HFFc6 (cell line): ENCODE measurements at places on chromosomes 11 and 22. TPM values are rescaled to one million over a fixed set of nuclear protein-coding genes. Genes with fewer than 3 reads are reported as not detected.

GRCh38 chr22:33600113-33600512, 320.2 kb downstream of the LARGE1 start:
- peaks cover 1% of the 10 kb centered on the region; the same call in 1 of the 2 replicates for H3K27me3 ChIP-seq
- H3K4me3 ChIP-seq, result no peak overlapping the region
- H3K36me3 ChIP-seq, result peaks cover 14% of the 10 kb centered on the region
- no peak for DNase-seq
- H3K27ac ChIP-seq, result no peak overlapping the region
- no peaks in the 10 kb centered on the region for H3K4me1 ChIP-seq

DNA sequence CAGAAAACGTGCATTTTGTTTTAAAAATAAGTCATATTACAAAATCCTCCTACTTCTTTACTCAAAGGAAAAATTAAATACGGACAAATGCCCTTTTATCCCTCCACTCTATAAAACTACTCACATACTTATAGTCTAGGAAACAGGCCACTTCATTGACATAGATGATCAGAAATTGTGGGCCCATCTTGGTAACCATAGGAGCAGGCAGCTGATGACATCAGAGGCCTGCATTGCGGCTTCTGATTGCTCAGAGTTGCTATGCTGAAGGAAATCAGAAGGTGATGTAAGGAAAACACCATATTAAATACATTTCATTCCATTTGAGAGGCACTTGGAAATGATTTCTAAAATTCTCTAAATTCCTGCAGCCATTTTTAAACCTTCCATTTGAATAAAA, 27.0 kb downstream of the FAM76B start:
- H3K27me3 ChIP-seq, result peaks cover 15% of the 10 kb centered on the region
- H3K4me1 ChIP-seq, result peaks cover 5% of the 10 kb centered on the region
- DNase-seq, result no peak
- H3K27ac ChIP-seq, result no peak overlapping the region
- H3K4me3 ChIP-seq, result no peak overlapping the region
- H3K36me3 ChIP-seq, result no peaks in the 10 kb centered on the region

DNA sequence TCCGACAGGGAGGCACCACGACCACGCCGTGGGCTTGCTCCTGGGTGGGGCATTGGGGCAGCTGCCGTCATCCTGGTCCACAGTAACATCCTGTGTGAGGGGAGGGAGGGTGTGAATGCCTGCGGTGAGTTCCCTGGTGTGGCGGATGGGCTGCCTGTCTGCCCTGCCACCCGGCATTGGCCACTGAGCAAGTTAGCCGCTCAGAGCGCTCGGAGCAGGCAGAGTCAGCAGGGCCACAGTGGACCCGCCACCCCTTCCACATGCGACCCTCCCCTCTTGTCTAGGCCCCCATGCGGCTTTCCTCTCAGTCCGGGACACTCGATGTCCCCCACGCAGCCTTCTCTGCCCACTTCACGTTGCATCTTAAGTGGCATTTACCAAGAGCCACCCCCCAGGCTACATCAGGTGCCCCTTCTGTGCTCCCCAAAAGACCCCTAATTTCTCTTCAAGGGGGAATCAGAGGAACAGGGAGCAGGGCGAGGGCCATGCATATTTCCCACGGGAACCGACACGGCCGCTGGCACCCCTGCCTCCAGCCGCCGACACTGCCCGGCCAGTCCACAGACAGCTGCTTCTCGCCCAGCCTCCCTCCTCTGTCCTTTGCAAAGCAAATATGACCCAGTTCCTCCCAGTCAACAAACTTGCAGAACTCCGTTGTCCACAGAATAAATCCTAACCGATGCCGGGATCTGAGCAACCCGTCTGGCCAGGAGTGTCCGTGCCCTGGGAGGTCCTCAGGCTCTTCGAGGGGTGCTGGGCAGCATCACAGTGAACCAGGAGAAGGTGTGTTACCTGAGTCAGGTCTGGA, 1482.1 kb downstream of the TBC1D22A start:
- DNase-seq, result no peak
- no peaks in the 10 kb centered on the region for H3K36me3 ChIP-seq
- no peak overlapping the region for H3K4me3 ChIP-seq
- H3K27me3 ChIP-seq, result peaks cover under 1% of the 10 kb centered on the region
- H3K27ac ChIP-seq, result no peak overlapping the region

DNA sequence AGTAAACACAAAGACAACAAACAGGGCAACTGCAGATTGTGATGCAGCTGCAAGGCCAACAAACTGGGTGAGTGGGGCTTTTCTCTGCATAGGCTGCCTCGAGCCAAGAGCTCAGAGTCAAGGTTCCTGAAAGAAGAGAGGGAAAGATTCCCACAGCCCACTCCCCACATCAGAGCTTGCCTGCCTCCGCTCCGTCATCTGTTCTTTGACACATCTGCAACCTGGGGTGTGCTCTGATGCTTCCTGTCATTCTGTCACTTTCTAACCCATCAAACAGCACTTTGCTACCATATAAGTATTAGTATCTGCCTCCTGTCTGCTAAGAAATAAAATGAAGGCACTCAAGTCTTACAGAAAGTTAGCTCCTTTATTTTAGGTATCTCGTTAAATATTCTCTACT, 46.9 kb downstream of the C22orf31 start:
- no peak overlapping the region for H3K4me3 ChIP-seq
- H3K4me1 ChIP-seq, result no peaks in the 10 kb centered on the region
- H3K27ac ChIP-seq, result no peak overlapping the region
- DNase-seq, result no peak
- no peaks in the 10 kb centered on the region for H3K27me3 ChIP-seq
- H3K36me3 ChIP-seq, result no peaks in the 10 kb centered on the region

DNA sequence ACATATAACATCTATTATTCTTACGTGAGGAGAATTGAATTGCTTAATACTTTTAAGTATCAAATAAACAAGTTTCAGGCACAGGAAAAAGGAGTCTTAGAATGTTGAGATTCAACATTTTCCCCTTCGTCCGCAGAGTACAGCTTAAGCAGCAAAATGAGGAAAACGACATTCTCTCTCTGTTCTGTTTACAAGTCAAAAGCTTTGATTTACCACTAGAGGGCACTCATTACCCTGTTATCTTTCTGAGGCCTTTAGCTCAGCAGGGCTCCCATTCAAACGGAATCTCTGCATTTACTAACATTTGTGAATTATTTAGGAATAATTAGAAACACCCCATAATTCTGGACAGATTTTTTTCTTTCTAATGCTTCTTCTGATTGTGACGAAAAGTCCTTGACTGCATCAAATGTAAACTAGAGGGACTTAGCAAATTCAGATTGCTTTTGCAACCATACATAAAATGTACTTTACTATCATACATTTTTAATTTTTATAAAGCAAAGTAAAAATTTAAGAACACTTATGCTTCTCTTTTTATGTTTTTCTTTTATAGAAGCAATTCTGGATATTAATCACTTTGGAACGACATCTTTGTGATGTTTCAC, 75.0 kb downstream of the JRKL start:
- H3K36me3 ChIP-seq, result no peaks in the 10 kb centered on the region
- DNase-seq, result peak; percentile 70

GRCh38 chr11:13007182-13008060, 1.7 kb upstream of the RASSF10 start:
- peaks cover 50% of the 10 kb centered on the region for H3K27me3 ChIP-seq
- no peaks in the 10 kb centered on the region; the same call in 1 of the 2 replicates for H3K36me3 ChIP-seq
- no peak overlapping the region for H3K4me3 ChIP-seq
- DNase-seq, result no peak

DNA sequence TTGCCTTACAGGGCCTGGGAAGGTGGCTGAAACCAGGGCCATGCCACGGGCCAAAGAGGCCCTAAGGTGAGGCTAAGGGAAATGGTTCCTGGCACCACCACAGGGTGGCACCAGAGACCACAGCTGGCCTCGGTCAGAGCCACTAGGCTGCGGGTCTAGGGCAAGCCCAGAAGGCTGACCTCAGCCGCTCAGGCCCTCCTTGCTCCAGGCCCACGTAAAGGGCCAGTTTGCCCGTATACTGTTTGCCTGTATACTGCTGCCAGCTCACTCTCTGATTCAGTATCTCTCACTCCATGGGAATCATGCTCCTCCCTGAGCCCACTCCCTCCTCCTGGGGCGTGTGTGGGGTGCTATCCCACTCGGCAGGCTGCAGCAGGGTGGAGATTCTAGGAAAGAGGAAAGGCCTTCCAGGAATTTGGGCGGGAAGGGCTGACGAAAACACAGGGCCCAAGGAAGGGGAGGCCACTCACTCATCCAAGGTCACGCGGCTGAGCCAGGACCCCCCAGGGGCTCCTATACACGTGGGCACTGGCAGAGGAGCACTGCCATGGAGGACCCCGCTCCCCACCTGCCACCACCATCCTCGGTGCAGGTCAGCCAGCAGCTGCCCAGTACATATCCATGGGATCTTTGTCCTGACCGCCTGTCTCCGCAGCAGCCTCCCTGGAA, 62.4 kb downstream of the NECTIN1 start:
- H3K4me1 ChIP-seq, result peaks cover 9% of the 10 kb centered on the region
- DNase-seq, result peak; percentile 39
- H3K36me3 ChIP-seq, result no peaks in the 10 kb centered on the region
- no peak overlapping the region for H3K27ac ChIP-seq
- H3K27me3 ChIP-seq, result peaks cover 3% of the 10 kb centered on the region
- H3K4me3 ChIP-seq, result no peak overlapping the region

DNA sequence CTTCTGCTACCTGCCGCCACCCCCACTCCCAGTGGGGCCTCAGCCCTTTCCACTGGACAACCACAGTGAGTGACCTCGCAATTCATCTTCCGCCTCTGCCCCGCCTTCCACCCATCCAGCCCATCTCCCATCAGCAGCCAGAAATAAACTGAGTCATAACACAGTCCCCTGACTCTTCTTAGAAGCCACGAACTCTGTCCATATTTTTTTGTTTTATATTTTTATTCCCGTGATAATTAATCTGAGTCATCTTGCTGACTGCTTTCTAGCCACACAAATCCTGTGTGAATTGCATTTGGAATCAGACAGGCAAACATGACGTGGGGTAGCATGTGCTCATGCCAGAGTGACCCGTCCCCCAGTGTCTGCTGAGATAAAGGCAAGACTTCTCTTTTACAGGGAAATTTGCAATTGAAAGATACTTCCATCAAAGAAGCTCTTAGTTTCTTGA, 7.0 kb downstream of the FADD start:
- H3K4me1 ChIP-seq, result peaks cover 37% of the 10 kb centered on the region
- DNase-seq, result no peak
- H3K36me3 ChIP-seq, result peaks cover 29% of the 10 kb centered on the region

GRCh38 chr11:118206391-118207031, 18.3 kb downstream of the JAML start:
- no peaks in the 10 kb centered on the region for H3K4me1 ChIP-seq
- no peak overlapping the region for H3K4me3 ChIP-seq
- H3K27ac ChIP-seq, result no peak overlapping the region
- no peak for DNase-seq

The ENTHD1 gene
- not detected in 2 replicates for total RNA-seq

The MRGPRE gene
- total RNA-seq, result not detected in 3 replicates

The TTC28 gene
- total RNA-seq, result 14.0 to 16.9 TPM (median 14.4 TPM) in 3 replicates

The GLB1L2 gene
- total RNA-seq, result not detected in 3 replicates

The SLC22A6 gene
- total RNA-seq, result not detected in 3 replicates

The CDHR5 gene
- not detected in 3 replicates for total RNA-seq

The SCUBE2 gene
- 0.51 to 0.96 TPM (median 0.61 TPM) in 3 replicates for total RNA-seq

The FADS2 gene
- 56.0 to 93.8 TPM (median 56.7 TPM) in 3 replicates for total RNA-seq
